Stimulated activated CD8-positive, alpha-beta memory T cell treated with anti-CD3 and anti-CD28 coated beads, Interleukin-2, amount 100 ng/mL, for 1 hour (primary cell): ENCODE measurements at places on chromosomes 7 and 10.

DNA sequence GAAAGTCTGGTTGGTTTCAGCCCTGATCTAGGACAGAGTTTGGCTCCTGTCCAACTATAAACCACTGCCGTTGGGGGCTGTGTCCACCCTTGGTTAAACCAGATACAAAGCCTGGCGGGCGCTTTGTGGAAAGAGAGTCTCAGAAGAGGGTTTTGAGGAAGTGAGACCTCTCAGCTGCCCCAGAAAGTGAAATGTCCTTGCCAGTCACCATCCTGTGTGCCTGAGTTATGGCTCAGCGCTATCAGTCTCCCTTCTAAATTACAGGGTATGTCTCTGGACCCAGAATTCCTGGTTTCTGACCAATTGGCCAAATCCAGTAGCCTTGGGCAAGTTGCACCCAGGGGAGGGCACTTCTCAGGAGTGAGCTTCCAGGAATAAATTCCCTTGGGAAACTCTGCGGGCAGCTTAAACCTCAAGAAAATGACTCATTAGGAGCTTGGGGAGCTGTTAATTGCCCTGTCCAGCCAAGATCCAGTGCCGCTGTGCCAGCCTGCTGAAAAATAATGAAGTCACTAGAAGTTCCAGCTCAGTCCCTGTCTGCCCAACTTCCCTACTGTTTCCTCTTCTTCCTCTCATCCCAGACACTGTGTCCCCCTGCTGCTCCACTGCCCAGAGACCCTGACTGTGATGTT is 66.7 kb upstream of the PDZD8 start:
- DNase-seq: no peak

DNA sequence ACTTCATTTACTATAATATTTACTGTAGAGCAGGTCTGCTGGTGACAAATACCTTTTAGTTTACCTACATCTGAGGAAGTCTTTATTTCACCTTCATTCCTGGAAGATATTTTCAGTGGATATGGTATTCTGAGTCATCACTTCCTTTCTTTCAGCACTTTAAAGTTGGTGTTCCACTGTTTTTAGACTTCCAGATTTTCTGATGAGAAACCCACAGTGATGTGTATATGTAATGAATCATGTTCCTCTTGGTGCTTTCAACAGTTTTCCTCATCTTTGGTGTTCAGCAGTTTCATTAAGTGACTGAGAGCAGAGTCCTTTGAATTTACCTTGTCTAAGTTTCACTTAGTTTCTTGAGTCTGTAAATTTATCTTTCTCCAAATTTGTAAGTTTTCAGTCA is 36.4 kb downstream of the COPG2 start:
- DNase-seq: no peak

DNA sequence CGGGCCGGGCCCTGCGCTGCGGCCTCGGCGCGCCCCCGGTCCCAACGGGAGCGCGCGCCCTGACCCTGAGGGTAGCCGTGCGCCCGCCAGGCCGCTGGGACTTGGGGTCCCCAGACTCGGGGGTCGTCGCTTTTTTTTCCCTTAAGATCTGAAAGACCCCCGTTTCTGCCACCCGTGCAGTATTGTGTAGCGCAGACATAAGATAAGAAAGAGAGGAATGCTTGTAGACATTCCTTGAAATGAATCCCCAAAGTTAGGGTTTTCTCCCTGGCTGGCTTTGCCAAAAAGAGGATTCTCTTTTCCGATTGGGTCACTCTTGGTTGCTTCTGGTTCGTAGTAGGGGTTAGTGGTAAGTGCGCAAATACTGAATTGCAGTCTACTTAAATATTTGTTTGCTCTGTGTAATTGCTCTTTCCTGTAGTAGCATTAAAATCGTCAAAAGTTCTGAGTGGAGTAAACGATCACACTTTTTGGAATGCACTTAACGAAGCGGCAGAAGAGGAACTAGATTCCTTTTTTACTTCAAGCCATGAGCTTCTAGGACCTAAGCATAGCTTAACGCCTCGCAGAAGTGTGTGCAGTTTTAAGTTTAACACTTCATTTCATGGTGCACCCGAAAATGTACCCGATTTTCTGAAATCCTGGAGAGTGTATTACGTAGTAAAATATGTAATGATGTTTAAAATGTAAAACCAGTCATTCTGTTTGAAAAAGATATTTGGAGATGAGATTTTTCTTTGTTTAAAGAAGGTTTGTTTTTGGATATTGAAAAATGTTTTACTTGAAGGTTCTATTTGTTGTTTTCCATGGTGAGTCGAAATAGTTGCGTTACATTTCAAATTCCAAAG is 1.3 kb downstream of the CUL1 start:
- no peak for DNase-seq

DNA sequence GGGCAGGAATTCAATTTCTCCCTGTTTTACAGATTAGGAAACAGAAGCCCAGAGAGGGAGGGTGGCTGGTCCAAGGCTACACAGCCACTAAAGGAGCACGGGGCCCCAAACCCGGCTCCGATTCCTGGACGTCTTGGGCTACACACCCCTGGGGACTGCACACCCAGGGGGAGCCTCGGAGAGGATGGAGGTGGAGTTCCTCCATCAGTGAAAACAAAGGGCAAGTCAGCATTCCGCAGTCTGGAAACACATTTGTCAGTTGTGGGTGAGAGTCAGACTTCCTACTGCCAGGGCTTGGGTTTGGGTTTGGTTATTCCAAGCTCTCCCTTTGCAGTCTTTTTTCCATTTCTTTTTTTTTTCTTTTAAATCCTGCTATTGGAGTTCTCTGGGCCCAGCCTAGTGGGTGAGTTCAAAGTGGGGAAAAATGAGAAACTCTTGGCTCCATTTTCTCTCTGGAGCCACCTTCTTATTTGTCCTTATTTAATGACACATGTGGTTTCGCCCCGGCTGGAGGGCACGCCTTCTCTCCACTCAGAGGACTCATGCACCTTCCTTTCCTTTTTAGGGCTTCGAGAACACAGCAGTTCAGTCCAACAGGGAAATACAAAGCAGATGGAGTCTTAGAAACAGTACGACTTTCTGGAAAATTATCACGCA is 59.9 kb upstream of the AQP1 start:
- no peak for DNase-seq

- no peak for DNase-seq
These were observed 25.3 kb downstream of the TNS3 start for GRCh38 chr7:47556511-47557180.

GRCh38 chr10:113894581-113894980 is 40.1 kb downstream of the NHLRC2 start:
- no peak for DNase-seq
